ENCODE measurements at places on chromosomes 3 and 15.

DNA sequence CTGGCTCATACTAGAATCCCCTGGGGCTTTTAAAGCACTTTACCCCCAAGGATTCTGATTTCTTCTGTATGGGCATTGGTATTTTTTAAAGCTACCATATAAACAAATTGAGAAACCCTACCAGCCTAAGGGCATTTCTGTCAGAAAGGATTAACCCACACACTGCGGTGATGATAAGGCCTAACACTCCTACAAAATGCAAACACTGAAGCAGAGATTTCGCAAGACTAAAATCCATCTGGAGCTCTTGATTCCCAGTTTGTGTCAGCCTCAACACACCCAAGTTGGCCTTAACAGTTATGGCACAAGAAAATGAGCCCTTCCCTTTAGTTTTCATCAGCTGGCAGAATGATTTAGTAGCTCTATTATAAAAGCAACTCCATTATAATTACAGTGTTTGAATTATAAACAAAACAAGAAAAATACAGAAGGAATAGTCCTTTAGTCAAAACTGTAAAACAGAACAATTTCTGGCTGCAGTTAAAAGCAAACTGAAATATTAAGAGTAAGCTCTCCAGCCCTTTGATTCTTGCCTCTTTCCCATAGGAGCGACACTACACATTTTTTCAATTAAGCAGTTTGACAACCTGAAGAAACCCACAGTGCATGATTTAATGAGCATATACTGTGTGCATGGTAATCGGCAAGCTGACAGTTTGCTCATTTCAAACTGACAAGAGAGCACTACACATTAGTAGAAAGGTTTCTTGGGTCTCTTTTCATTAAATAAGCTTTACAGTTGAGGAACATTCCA is 441.2 kb downstream of the FHIT start:
- no peak for DNase-seq

GRCh38 chr15:66963084-66963483 is 102.3 kb upstream of the SMAD3 start:
- DNase-seq = no peak

- DNase-seq = no peak
Measured at GRCh38 chr15:83854950-83855707, 201.2 kb downstream of the ADAMTSL3 start.

DNA sequence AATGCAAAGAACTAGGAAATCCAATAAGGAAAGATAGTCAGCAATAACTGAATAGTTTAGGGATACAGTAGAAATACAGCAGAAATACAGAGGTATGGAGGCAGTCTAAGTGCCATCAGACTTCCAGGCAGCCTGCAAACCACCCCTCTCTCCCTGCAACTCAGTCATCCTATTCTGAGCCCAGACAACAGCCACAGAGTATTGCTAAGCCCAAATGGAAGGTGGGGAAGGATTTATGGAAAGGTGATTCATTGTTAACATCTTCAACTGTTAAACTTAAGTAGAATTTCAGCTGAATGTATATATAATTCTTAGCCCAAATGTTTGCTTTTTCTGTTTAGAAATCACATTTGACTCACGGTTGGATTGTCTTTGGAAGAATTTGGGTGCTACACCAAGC is 300.4 kb downstream of the RBMS3 start:
- DNase-seq = no peak

DNA sequence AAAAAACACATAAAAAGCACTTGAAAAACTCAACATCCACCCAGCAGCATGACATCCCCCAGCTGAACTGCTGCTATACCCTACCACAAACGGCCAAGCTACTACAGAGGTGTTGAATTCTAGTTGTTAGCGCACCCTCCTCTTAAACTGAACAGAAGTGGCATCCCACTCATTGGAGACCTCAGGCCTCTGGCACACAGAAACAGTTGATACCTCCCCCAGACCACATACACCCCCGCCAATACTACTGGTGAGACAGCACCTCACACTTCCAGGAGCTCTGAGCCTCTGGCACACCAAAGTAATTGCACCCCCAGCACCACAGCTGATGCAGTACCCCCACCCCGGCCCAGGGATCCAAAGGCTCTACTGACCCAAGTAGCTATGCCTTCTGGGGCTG is 190.2 kb downstream of the SCAPER start:
- no peak for DNase-seq

DNA sequence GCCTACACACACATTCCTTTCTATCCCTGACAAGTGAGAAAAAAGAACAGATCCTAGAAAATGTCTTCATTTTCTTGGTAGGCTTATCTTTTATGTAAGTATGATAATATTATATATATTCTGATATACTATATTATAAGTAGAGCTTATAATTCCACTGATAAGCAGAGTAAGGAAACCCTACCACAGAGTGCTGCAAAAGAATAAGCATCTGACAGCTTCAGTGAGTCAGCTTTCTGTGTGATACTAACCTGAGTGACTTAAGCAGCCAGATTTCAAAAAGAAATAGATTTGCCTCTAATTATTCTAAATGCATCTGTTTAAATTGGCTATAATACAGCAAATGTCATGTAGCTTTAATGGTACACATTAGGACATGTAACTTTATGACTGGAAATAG is 656.0 kb downstream of the MCTP2 start:
- DNase-seq = no peak

DNA sequence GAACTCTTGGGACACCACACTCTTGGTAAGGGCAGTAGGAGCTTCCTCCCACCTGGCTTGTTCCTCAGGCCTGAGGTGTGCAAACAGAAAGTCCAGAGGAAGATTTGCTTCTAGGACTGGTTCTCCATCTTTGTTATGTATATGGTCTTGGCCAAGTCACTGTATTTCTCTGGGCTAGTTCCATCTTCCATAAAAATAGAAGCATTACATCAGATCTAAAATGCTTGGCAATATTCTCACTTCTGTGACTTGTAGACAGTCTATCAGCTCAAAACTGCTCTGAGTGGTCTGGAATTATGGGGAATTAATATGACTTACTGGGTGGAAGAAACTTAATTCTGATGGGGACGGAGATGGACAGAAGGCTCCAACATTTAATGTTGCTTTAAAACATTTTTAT is 55.2 kb downstream of the TMEM108 start:
- DNase-seq = no peak

- DNase-seq = peak; percentile 58
Measured at GRCh38 chr15:90075420-90076289, 26.6 kb downstream of the IDH2 start.

GRCh38 chr3:152206243-152206760 is 62.4 kb upstream of the MBNL1 start:
- no peak for DNase-seq

DNA sequence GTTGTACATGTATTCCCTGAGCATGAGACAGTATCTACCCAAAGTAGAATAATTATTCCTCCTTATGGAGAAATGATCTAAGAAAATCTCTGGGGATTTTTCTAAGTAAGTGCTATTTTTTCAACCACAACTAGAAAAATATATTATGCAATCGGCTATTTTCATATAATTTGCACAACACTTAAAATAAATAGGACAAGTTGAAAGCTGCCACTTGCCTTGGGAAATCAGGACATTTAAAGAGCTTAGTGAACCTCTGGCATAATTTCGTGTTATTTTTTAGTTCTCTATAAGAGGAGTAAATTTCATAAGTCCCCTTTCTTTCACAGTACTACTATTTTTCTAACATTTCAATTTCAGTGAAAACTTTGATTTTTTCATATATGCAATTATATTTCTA is 672.1 kb downstream of the OTOL1 start:
- no peak for DNase-seq

- DNase-seq = no peak
Measured at GRCh38 chr3:180749322-180749721, 70.0 kb upstream of the CCDC39 start.

GRCh38 chr3:195043607-195044339 is 227.2 kb downstream of the XXYLT1 start:
- no peak for DNase-seq

GRCh38 chr15:76945494-76946093 is 14.0 kb downstream of the RCN2 start:
- DNase-seq = no peak

- no peak for DNase-seq
Measured at GRCh38 chr3:114418107-114418506, 124.3 kb downstream of the TIGIT start.

DNA sequence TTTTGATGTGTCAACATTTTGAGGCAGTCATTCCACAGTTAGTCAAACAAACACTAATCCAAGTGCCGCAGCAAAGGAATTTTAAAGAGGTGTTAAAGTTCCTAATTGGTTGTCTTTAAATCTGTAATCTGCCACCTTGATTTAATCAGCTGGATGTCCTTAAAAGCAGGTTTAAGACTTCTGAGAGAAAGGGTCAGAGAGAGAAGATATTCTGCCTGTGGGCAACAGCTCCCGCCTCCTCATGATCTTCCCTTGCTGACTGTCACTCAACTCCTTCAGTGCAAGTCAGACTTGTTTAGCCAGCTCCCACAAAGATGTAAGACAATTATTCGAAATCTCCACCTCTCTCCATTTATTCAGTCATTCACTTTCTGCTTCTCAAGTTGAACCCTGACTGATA is 92.6 kb upstream of the MYRIP start:
- DNase-seq = no peak
